ENCODE measurements at places on chromosomes 7 and 10.

DNA sequence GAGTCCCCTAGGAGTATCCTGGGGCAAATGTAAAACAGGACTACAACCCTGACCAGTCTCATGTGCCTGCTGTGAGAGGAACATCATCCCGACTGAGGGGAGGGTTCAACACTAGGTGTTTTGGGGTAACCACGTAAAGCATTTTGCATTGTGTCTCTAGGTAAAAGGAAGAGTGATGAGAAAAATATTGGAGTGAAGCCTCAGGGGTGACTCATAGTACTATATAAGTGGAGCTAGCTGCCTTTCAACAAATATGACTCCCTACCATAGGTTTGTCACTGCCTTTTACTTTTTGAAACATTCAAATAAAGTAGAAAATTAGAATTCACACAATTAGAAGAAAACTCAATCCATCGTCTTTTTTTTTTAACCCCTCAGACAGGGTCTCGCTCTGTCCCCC is 2.6 kb upstream of the CAMK2G start:
- no peak for DNase-seq

- no peak for DNase-seq
These were observed 764.3 kb downstream of the TYW1 start for GRCh38 chr7:67760971-67761370.

DNA sequence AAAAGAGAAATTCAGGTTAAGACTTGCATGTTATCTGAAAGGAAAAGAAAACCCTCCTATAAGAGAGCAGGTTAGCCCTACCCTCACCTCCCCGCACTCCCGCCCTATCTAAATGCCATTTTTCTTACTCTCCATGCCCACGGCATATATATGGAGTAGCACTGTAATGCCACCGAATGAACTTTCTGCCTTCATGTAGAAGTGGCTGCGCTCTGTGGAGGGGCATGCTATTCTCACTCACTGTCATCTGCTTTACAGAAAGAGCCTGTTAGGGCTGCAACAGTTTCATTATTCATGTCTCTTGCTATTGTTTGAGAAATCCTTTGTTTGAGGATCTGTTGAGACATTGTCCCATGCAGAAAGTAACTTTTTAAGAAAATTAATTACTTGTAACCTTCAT is 1190.6 kb downstream of the SORCS1 start:
- no peak for DNase-seq

DNA sequence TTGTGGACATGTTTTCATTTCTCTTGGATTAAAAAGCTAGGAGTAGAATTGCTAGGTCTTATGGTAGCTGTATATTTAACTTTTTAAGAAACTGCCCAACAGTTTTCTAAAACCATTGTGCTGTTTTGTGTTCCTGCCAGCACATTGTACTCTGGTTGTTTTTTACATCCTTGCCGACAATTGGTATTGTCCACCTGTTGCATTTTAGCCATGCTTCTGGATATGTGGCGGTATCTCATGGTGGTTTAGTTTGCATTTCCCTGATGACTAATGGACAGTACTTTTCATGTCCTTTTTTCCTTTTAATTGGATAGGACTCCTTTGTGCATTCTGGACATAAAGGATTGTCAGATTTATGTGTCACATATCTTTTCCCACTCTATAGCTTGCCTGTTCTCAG is 45.5 kb downstream of the STK17A start:
- no peak for DNase-seq

DNA sequence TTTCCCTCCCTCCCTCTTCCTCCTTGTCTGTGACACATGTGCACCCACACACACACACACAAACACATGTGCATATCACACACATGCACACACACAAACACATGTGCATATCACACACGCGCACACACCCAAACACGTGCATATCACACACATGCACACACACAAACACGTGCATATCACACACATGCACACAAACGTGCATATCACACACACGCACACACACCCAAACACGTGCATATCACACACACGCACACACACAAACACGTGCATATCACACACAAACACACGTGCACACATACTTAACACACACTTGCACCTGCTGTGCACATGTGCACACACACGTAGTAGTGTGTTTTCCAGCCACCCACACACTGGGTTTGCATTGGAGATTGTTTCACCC is 29.4 kb upstream of the KNDC1 start:
- no peak for DNase-seq

GRCh38 chr7:91137788-91138368 is 126.4 kb upstream of the FZD1 start:
- no peak for DNase-seq

- no peak for DNase-seq
These were observed 112.8 kb downstream of the SEMA3D start for GRCh38 chr7:85074016-85074415.

GRCh38 chr7:55533729-55534080 is 38.6 kb downstream of the VOPP1 start:
- DNase-seq = no peak

GRCh38 chr7:2169923-2170575 is 62.7 kb downstream of the MAD1L1 start:
- no peak for DNase-seq

GRCh38 chr10:99654390-99655175 is 4.7 kb upstream of the ENTPD7 start:
- DNase-seq = peak; percentile 62

Measured in hematopoietic multipotent progenitor cell treated with erythropoietin and hydrocortisone succinate and interleukin-3 and kit ligand, for 4 days (in vitro differentiated cells).